T-cell (primary cell): ENCODE measurements at places on chromosomes 2 and 18.

DNA sequence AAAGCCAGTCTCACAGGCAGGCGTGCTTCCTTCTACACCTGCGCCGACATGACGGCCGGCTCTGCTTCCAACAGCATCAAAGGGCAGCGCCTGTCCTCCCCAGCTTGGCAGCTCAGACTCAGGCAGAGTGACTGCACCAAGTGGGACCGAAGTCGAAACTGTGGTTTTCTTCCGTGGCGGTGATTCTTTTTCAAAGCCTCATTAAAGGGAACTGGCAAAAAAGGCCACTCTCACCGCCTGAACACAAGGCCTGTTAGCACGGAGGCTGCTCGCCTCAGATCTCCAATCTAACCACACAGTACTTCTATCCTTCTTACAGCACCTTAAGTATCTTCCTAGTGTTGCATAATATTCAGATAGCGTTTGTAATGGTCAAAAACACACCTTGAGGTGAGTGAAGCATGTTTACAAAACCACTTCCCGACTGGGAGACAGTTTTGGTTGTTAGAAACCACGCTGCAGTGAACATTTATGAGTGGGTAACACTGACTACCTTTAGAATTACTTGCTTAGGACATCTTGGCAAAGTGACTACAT lies 236.4 kb downstream of the HDAC4 start:
- peak; percentile 26 for DNase-seq

GRCh38 chr2:215843579-215843978 lies 169.8 kb downstream of the MREG start:
- DNase-seq, result no peak

GRCh38 chr2:15616850-15617777 lies 25.4 kb downstream of the DDX1 start:
- no peak for DNase-seq

- no peak for DNase-seq
Observed at GRCh38 chr2:181462033-181462432, 4.8 kb downstream of the ITGA4 start.

- DNase-seq, result no peak
Observed at GRCh38 chr2:222960126-222960525, 91.9 kb upstream of the KCNE4 start.

GRCh38 chr2:1784087-1784486 lies 39.8 kb upstream of the PXDN start:
- no peak for DNase-seq

DNA sequence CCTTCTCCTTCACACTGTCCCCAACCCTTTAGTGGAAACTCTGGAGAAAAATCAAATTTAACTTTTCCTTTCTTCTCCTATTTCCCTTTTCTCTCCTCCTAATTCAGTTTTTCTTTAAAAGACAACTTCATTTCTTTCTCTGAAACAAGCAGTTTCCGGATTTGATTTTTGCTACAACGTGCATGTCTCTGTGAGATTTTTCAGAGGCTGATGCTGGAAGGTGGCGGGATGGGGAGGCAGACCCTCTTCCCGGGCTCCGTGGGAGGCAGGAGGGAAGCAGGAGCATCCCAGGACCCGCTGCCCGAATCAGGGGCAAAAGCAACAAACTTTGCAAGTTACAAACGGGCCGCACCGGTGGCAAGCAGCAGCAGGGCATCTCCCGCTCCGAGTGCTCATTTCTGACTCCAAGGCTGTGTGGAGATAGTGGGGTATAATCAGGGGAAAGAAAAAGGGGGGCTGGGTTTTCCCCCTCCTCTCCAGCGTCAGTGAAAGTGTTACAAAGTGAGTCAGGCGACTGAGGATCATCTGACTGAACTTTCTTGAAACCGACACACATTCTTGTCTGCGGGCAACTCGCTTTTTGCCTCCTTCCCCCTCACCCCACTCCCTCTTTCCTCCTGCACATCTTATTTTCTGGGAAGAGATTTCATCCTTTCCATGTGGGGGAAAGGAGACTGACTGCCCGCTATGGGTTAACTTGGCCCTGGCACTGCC lies 6.4 kb downstream of the ZEB2 start:
- no peak for DNase-seq

DNA sequence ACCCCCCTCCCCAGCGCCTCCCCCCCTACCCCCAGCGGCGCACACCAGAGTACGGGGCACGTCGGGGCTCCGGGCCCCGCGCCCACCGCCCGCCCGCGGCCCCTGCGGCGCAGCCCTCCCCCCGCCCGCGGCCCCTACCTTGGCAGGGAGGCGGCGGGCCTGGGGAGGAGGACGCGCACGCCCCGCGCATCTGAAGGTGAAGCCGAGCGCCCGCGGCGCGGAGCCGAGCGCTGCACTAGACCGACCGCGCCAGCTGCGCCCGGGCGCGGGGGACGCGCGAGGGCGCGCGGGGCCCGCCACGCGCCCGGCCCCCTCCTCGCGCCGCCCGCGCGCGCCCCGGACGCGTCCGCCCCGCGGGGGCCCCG lies at the start of gene ZNF516:
Gene ZNF516, minus strand, starts transcription at position 237 of the 365 bp plus-strand sequence. CDS start 52,188 bp downstream, outside the sequence.
- DNase-seq, result no peak

DNA sequence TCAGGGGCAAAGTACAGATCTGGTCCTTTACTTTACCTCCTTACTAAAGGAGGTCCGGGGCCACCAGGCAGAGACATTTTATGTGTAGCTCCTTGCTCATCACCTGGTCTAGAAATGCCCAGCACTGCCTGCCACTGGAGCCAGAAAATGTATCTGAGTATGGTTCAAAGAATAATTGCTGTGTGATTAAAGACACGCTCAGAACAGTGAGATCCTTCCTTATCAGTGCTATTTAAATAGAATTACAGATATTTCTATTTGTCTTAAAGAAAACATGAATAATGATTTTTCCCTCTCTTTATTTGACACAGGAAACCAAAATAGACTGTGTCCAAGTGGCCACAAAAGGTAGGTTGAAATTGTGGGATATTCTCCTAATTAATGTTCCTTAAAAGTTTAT lies 494.8 kb upstream of the RAB12 start:
- DNase-seq, result no peak

DNA sequence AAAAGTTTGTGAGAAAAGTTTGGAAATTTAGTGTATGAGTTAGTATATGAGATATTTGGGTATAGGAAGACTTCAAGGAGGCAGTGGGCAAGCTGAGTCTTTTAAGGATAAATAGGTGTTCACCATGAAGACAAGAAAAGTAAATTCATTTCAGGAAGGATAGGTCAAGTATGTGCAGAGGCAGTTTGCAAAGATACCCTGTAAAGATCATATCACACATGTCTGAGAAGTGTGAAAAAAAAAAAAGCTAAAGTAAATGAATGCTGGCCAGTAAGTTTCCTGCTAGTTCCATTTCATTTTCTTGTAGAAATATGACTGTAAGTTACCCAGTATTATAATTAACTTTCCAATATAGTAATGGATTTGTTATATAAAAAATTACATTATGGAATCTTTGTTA lies 131.0 kb downstream of the PHLPP1 start:
- no peak for DNase-seq

DNA sequence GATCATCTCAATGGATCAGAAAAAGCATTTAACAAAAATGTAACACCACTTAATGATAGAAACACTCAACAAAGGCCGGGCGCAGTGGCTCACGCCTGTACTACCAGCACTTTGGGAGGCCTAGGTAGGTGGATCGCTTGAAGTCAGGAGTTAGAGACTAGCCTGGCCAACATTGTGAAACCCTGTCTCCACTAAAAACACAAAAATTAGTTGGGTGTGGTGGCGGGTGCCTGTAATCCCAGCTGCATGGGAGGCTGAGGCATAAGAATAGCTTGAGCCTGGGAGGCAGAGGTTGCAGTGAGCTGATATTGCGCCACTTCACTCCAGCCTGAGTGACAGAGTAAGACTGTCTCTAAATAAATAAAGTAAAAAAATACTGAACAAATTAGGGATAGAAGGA lies 74.6 kb downstream of the PLB1 start:
- DNase-seq, result no peak

DNA sequence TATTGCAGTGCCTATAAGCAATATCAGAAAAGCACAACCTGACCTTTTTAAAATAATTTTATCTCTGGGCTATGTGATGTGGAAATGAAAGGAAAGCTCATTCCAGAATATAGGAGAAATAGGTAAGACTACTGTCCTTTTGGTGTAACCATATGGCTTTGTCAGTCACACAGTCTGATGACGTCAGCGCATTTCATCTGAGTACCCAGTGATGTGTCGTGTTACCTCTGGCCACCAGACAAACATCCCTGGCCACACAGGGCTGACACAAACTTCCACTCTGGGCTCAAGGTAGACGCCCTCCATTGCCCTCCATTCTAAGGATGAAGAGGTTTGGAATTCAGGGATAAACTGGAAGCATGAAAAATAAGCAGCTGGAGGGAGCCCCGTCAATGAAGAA lies 506.7 kb downstream of the CMPK2 start:
- no peak for DNase-seq

- no peak for DNase-seq
Observed at GRCh38 chr2:150464270-150464669, 23.2 kb downstream of the RND3 start.

DNA sequence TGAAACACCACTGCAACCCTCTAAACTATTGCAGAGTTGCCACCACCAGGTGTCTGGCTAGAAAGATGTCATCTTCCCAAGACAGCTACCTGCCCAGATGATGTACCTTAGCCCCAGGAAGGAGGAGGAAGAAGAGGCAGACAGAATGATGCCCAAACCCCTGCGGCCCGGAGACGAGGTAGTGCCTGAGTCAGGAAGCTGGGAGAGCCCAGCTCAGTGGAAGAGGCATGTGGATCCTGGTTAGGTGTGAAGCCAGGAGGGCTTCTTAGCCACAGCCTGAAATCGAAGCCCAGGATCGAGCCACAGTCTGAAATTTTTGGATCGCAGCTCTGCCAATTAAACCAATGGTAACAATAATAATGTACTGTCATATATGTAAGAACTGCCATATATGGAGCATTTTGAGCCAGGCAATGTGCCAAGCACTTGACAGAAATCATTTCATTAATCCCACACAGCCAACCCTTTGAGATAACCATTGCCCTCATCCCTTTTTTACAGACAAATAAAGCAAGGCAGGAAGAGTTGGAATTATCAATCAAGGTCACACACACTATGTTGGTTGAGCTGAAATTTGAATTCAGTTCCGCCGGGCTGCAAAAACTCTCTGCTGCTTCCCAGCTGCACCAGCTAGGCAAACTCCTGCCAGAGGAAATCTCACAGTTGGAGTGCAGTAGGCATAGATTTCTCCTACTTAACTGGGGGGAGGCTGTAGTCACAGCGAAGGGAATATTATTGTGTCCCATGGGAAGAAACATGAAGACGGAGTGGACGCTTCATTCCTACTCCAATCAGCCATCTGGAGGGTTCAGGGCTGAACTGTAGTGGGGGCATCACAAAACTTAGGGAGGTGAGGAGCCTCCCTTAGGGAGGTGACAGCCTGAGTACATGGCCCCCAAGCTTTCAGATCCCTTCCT lies 19.4 kb upstream of the CYP1B1 start:
- DNase-seq, result no peak

DNA sequence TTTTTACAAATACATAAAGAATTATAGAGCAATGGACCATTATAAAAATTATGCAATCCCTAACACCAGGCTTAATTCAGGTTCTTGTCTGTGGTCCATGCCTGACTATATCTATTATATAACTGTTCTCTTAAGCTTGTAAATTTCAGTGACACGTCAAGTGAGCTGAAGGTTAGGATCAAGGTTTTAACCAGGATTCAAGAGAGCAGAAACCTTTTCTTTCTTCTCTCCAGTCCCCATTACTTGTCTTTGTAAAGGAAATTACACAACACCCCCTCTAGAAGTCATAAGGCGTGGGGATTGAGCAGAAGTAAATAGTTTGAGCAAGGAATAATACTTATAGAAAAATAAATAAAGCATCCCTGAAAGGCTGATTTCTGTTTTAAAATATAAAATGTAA lies 122.0 kb downstream of the ZNF521 start:
- DNase-seq, result no peak

DNA sequence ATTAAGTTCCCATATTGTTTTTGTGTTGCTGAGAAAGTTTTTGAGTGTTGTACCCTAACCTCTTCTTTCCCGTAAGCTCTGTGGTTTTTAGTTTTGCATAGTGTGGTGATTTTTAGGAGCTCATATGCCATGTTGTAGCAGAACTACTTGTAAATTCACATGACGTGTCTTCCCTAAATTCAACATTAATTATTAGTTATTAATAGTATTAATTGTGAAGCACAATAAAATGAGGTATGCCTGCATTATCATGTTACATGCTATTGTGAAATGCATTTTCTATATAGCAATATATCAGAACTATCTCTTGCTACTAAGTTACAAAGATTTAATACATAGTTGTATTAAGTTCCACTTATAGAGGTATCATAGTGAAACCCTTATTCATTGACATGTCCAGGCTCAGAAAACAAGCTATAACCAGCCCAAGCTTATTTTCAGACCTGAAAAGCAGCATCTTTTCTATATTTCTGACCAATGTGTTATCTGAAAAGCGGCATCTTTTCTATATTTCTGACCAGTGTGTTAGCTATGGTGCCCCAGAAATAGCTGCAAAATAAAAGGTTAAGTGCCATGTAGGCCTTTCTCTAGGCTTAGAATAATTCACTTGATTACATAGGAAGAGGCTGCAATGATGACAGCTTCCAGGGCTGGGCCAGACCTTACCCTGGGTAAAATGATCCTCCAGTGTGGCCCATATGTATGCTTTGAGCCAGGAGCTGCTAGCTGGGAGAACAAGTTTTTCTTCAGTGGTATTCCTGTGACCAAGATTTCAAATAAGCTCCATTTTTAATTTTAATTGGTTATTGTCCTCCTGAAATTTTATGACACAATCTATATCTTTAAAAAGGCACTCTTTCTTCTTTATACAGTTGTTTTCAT lies 21.6 kb downstream of the EPAS1 start:
- DNase-seq, result no peak

DNA sequence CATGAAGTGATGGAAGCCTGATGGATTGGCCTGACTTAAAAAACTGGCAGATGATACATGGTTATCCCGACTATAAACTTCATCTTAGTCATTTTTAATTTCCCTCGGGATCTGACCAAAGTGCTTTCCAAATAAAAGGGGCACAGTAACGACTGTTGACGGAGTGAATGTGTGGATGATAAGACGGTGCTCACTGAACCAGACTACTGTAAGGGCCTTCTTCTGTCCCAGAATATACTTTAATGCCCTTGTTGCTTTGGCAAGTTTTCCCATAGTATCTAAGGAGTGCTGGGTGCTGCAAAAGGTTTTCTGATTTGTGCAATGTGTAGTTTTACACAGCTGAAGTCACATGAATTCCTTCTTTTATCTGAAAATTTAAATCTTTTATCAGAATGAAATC lies 373.5 kb downstream of the DSEL start:
- DNase-seq, result no peak

GRCh38 chr2:106536490-106536889 lies 49.3 kb downstream of the CD8B2 start:
- no peak for DNase-seq

DNA sequence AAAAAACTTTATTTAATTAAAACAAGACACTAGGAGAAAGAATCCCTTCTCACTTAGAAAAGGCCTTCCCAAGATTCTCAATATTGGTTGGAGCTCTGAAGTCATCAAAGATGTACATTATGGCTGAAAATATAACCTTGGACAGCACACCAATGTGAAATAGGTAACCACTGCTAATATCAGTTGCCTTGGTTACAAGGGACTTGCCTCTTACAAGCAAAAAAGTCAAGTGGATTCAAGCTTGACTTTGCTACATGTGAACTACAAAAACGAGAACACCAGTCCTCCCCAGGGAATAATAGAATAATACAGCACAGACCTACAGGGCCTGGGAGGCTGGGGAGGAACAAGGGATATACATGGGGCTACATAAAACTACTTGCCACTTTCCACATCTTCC lies 46.1 kb downstream of the NABP1 start:
- no peak for DNase-seq

- DNase-seq, result no peak
Observed at GRCh38 chr2:149219856-149220255, 110.5 kb upstream of the LYPD6 start.
